ENCODE measurements at places on chromosomes 7 and 10.

GRCh38 chr7:104627516-104627915 lies 299.1 kb downstream of the LHFPL3 start:
- peak; percentile 73 for DNase-seq

DNA sequence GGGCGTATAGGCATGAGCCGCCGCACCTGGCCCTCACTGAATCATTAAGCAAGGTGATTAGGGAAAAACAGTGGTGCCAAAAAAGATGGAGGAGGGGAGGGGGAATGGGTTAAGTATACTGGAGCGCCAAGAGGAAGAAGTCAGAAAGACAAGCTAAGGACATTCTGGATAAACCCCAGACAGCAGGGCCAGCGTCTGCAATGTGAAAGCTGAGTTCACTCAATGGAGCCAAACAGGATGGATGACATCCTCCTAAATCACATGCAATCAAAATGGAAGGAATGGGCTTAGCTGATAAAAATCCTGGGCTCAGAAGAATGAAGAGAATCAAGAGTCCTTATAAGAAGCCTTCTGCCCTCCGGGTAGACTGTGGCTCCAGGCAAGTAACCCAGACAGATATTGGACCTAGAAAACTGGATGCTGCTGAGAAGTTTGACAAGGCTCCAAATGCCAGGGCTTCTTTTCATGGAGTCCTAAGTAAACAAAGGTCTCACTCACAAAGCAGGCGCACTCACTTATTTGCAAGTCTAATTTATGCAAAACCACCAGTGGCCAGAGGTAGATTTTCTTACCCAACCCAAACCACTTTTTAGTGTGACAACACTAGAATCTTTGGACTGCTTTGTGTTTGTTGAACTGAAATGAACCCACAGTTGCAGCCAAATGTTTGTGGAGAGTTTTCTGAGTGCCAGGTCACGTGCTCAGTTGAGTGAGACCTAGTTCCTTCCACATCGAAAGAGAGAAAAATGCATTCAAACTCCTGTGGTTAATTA lies 519.1 kb upstream of the AUTS2 start:
- DNase-seq: no peak

DNA sequence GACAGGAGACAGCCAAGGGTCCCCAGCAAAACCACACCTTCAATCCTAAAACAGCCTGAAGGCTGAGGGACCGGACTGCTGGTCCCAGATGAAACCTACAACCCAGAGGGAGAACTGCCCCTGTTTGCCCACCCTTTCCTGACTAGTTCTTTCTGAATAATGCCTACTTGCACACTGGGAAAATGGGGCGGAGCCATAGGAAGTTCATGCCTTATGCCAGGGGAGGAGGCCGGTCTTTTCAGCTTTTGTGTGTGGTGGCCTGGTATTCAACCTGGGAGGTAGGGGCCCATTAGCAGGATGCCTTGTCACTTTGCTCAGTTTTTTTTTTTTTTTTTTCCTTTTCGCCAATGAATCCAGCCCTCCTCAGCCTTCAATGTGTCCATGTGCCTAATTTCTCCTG lies 20.7 kb downstream of the TOMM7 start:
- no peak for DNase-seq

- no peak for DNase-seq
Observed at GRCh38 chr10:118737603-118738302, 17.0 kb downstream of the CACUL1 start.

DNA sequence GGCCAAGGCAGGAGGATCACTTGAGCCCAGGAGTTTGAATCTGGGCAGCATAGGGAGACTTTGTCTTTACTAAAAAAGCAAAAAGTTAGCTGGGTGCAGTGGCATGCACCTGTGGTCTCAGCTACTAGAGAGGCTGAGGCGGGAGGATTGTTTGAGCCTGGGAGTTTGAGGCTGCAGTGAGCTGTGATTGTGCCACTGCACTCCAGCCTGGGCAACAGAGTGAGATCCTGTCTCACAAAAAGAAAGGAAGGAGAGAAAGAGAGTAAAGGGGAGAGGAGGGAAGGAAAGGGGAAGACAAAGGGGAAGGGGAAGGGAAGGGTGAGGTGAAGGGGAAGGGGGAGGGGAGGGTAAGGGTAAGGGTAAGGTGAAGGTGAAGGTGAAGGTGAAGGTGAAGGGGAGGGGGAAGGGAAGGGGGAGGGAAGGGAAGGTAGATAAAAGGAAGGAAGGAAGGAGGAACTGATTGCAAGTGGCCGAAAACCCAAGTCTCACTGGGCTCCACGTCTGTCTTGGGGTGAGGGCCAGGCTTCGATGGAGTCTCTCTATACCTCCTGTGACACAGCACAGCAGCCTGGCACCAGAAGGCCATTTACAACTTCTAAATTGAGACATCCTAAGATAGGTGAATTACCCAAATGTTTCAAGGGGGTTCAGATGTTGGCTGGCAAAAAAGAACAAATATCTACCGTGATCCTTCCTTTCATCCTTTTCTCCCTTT lies 4.0 kb upstream of the KLRG2 start:
- no peak for DNase-seq

- DNase-seq: no peak
Observed at GRCh38 chr10:131728286-131729228, 172.3 kb upstream of the PPP2R2D start.

DNA sequence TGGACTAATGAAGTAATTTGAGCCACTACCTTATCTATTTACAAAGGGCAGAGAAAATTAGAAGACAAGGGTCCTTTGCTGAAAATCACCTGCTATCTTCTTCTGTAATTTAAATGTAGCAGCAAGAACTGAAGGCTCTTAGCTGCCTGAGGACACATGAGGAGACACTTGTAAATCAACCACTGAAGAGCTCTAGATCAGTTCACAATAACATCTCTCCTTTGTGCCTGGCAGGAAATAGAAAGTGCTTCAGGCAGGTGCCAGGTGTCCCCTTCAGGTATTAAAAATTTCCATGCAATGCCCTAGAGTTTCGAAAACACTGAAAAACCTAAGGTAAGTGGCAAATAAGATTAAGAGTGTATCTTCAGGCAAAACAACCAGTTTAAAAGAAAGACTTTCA lies 474.6 kb downstream of the GRM8 start:
- no peak for DNase-seq

DNA sequence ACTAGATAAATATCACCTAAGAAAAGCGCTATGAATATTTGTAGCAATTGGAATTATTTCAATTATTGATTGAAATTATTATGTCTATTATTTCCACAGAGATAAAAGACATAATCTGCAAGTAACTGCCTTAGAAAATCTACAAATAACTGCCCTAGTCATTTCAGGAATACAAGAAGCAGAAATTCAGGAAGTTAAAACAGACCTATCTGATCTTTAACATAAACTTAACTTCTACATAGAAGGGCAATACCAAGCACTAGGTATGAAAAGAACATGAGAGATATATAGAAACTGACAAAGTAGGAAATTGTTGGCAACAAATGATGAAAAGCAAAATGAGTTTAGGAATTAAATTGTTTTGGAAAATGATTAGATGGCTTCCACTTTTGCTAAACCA lies 31.8 kb upstream of the AKR1B10 start:
- DNase-seq: no peak

- DNase-seq: no peak
Observed at GRCh38 chr10:86900955-86901354, 56.5 kb downstream of the MMRN2 start.

DNA sequence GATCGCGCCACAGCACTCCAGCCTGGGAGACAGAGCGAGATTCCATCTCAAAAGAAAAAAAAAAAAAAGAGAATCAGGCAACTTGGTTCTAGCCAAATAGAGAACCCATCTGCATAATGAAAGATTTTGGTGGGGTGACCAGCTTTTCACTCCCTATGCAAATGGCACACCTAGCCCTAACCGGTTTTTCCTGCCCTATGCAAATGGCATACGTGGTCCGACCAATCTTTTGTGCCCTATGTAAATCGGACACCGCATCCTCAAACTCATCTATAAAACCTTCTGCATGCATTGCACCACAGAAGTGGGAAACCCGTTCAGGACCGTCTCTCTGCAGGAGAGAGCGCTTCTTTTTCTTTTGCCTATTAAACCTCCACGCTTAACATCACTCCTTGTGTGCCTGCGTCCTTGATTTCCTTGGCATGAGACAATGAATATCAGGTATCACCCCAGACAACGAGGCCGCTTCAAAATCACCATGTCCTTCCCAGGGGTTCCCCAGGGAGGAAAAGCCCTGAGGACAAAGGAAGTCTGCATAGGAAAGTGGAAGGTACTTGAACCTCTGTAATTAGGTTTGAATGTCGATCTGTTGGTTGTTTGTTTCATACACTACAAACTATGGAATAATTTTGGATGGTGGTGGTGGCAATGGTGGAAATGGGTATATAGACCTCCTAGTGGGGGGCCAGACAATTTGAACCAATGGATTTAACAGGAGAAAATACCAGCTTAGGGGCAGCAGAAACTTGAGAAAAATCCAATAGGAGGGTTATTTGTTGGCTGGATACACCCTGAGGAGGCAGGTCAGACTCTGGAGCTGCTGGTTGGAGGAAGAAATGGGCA lies 396.2 kb downstream of the TYW1 start:
- DNase-seq: no peak

DNA sequence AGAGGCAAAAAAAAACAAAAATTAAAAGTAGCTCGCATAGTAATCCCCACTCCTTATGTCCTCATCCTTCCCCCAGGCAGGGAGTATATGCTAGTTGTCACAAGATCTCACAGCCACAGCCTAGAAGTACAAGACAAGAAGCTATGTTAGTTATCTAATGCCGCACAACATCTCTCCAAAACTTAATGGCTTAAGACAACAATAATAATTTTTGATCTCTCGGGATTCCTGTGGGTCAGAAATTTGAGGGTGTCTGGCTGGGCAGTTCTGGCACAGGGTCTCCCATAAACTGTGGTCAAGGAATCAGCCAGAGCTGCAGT lies 39.7 kb downstream of the CPVL start:
- DNase-seq: no peak

DNA sequence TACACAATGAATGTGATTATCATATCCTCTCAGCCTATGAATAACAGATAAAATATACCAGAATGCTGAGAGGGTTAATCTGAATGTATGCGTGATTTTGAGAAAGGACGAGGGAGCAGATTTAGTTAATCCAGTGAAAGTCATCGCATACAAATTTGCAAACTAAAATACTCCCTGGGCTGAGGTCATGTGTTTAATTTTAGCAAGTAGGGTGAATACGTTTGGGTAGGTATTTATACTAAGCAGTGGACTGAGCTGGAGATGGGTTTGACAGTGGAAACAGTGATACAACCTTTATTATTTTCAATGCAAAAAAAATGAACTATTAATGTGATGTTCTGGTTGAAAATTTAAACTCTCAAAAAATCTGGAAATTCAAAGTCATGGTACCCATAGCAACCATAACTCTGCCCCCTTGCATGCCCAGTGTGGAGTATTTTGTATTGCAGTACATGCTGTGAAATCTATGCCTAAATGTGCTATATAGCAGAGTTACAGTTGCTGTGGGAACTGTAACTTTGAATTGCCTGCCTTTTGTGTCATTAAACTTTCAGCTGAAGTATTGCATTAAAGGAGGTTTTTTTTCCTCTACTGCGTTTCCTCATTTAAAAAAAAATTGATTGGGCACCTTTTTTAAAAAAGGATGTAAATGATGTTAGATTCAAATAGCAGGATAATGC lies 9.5 kb upstream of the ARID5B start:
- DNase-seq: no peak

DNA sequence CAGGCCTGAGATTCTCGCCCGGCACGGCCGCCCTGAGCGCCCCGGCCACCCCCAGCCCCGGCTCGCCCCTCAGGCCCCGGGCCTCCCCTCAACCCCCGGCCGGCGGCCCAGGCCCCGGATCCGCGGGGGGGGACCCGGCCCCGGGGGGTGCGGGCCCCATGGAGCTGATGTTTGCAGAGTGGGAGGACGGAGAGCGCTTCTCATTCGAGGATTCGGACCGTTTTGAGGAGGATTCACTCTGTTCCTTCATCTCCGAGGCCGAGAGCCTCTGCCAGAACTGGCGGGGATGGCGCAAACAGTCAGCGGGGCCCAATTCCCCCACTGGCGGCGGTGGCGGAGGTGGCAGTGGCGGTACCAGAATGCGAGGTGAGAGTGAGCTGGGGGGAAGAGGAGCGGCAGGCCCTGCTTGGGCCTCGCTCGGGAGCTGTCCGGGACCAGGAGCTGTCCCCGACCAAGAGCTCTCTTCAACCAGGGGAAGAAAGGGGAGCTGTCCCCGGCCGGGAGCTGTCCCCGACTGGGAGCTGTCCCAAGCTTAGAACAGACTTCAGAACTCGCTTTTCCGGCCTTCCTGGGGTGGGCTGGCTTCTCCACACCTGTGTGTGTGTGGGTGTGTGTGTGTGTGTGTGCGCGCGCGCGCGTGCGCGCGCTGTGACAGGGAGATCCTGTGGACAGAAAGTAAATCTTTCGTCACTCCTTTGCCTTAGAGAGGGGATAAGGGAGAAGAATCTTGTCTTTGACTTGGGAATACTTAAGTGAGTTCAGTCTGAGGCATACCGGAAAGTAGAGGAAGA lies 510 bp downstream of the ZSWIM8 start:
- DNase-seq: peak; percentile 62

DNA sequence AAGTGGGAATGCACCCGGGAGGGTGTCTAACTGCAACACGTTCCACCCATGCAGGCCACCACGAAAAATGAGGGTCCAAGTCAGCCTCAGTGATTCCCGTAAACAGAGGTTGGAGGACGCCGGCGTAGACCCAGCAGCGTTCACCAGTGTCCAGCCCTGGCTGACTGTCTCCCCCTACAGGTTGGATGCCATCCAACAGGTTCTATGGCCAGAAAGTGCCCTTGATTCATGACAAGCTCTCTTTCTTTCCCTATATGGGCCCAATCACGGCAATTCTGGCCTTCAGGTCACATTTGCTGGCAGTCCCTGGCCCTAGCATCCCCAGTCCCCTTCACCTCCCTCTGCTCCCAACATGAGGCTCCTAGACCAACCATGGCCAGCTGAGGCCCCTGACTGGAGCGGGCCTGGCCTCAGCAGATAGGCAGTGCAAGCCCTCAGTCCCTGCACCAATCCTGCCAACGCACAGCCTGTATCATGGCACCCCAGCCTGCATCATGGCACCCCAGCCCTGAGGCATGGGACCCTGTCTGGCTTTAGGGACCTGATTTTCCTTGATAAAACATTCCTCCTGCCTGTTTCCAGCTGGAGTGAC lies 227.4 kb downstream of the GRID1 start:
- DNase-seq: peak; percentile 28

DNA sequence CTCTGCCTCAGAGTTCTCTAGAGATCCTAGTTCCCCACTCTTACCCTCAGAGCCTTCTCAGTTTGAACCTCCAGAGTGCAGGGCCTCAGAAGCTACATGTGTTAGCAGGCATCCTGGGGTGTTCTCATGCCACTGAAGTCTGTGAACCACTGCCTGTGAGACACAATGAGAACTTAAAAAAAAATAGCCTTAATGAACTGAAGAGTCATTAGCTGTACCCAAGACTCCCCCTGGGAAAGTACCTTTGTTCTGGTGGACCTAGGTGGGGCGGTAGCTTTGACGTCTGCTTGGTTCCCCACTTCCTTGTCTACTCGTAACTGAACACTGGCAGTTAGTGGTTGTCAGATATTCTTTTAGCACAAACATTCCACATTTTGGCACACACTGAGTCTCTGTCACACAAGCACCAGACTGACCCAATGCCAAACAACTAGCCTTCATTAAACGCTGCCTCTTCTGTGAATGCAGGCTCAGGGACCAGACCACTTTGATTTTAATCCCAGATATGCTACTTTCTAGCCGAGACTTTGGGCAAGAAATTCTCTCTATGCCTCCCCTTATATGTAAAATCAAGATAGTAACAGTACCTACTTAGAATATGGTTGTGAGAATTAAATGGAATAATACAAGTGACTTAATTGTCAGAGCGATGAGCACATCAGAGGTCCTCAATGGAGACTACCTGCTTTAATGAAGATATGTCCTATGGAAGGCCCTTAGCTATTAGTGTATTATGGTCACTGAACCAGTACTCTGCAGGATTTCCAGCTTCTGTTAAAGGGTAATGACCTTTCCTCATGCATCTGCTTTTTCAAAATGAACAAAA lies 75.3 kb upstream of the CC2D2B start:
- no peak for DNase-seq

All from SJCRH30 (cell line).